Glomerular endothelial cell (primary cell): ENCODE measurements at places on chromosomes 13 and 19.

DNA sequence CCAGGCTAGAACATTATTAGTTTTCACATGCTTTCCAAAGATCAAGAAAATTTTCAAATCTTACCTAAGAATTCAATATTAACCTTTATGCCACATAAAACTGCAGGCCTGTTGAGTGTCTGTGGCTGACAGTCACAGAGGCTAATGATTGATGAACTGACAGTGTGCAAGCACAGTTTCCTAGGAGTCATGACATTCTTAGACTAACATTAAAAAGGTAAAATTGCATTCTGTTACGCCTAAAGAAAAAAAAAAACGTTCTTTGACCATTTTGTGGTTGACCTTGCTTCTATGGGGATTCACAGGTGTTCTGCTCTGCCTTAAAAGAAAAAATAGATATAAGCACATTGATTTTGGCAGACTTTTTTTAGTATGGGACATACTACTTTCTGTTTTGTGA is 1776.2 kb downstream of the PCDH9 start:
- no peak for DNase-seq

GRCh38 chr19:47018923-47019322 is 714 bp upstream of the NPAS1 start:
- no peak for DNase-seq

DNA sequence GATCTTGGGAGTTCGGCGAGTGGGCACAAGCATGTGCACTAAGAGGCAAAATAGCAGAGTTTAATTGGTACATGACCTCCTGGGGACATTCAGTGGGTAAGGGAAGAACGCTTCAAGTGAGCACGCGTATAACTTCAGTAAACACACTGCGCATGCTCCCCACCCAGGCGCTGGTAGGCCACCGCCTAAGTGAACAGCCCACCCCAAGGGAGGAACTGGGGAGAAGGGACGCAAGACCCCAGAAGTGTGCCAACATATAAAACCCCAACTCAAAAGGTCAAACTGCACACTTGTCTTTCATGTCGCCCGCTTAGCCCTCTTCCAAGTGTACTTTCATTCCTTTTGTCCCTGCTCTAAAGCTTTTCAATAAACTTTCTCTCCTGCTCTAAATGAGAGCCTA is 10.5 kb upstream of the NTN5 start:
- DNase-seq: no peak

DNA sequence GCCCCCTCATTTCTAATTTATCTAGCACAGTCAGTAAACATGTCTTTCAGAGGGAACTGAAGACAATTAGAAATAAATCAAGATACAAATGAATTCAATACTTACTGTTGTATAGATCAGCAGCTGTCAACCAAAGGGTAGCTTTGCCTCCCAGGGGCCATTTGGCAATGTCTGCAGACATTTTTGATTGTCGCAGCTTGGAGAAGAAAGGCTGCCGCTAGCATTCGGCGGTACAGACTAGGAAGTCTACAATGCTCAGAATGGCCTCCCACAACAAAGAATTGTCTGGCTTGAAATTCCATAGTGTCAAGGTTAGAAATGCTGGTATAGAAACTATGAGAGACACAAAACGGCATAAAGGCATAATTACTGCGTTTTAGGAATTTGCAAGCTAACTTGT is 91.6 kb downstream of the RGCC start:
- DNase-seq: no peak

GRCh38 chr13:50122455-50122854 is 107.2 kb downstream of the KCNRG start:
- no peak for DNase-seq

DNA sequence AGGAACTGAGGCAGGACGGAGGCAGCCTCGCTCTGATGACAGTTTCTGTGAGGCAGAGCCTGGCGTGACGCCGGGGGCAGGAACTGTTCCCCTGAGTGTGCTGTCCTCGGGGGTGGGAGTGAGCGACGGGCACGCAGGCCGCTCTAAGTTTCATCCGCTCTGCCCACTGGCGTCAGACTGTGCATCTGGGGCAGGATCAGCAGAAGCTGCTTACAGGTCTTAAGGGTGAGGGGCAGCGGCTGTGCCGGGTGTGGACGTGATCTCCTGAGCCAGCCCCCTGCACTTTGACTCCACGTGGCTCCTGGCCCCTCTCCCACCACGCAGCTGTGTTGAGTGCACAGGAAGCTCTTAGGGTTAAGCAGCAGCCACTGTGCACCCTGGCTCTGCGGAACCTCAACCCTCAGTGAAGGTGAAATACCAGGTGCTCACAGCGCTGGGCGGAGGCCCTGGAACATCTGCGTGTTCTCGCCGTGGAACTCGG is 1.5 kb downstream of the GRK1 start:
- no peak for DNase-seq
